NCI-H1092 (cell line): ENCODE measurements at places on chromosomes 5 and 9.

DNA sequence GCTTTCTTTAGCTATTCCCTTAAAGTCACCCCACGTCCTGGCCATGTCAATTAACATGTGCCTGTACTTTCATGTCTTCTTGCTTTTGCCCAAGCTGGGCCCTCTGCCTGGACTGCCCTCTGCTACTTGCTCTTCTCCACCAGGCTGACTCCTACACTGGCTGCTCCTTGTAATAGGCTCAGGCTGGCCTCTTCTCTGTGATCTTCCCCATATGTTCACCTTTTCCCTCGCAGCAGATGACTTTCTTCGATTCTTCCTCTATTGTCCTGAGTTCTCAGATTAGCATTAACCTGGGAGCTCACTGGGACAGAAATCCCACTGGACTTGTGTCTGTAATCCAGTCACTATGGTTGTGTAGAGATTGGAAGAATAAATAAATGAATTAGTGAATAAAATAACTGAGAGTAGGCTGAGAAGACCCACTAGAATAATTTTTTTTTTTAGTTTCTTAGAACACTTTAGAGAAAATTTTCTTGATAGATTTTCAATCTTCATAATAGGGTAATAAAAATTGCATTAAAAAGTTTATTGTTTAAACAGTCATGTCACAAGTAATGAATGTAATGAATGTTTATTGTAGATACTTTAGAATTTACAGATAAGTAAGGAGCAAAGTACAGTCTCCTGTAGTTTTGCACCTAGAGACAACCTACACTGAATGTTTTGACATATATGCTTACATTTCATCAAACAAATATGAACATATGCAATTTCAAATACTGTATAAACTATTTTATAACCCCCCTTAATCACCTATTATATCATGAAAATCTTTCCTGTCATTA, 47.4 kb upstream of the TNFSF15 start:
- DNase-seq, result no peak

- no peak for DNase-seq
These were observed 133.6 kb upstream of the GLRA1 start for GRCh38 chr5:152058267-152058666.

GRCh38 chr9:136840877-136841645, 1.2 kb upstream of the AJM1 start:
- peak; percentile 76 for DNase-seq

DNA sequence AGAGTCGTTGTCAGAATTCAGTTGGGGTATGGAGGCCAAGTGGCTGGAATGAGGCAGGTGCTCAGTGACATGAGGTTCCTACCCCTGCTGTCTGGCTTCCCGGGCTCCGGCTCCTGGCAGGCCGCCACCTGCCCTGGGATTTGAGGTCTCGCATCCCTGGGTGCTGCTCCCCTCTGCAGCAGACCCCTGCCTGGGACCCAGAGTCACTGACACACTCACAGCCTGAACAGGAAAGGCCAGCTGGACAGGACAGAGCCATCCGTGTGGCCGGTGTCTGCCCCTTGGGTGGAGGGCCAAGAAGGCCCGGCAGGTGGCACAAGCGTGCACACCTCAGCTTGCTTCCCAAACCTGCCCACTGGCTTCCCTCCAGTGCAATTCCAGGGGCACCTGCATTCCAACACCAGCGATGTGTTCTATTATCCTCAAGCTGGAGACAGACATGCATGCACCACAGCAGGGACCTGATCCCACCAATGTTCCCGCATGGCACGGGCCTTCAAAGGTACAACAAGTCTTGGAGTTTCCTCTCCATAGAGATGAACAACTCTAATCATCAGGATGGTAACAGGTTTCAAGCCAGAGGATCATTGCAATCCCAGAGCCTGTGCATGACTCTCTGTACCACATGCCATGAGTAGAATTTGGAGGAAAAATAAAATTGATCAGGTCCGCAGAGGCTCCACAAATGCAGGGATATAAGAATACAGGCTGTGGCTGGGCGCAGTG, 45.6 kb upstream of the RNF130 start:
- DNase-seq, result no peak

- no peak for DNase-seq
These were observed 57.3 kb upstream of the HSPB3 start for GRCh38 chr5:54398191-54398590.

GRCh38 chr9:38727497-38728001, 7.6 kb upstream of the FAM240B start:
- no peak for DNase-seq

DNA sequence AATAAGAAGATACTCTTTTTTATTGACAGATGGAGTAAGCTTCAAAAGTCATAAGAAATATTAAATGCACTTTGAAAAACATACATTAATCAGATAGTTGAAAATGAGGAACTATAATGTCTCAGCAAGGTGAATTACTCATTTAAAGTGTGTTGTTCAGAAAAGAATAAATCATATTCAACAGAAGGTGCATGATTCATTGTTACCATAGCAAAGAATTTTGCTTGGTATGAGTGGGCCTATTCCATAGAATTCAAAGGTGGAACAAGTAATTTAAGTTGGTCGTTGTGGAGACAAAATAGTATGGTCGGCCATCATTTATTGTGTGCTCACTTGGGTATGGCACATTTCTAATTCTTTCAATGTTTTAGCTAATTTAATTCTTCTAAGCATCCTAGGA, 1920.2 kb upstream of the CDH9 start:
- DNase-seq, result no peak

- DNase-seq, result no peak
These were observed at the start of gene PTPDC1 for GRCh38 chr9:94084314-94084713. Gene PTPDC1, plus strand, starts transcription at chr9:94084464. Its CDS starts 67 bp downstream, at chr9:94084531.

- DNase-seq, result no peak
These were observed 126.2 kb upstream of the DMRT1 start for GRCh38 chr9:715300-715699.

DNA sequence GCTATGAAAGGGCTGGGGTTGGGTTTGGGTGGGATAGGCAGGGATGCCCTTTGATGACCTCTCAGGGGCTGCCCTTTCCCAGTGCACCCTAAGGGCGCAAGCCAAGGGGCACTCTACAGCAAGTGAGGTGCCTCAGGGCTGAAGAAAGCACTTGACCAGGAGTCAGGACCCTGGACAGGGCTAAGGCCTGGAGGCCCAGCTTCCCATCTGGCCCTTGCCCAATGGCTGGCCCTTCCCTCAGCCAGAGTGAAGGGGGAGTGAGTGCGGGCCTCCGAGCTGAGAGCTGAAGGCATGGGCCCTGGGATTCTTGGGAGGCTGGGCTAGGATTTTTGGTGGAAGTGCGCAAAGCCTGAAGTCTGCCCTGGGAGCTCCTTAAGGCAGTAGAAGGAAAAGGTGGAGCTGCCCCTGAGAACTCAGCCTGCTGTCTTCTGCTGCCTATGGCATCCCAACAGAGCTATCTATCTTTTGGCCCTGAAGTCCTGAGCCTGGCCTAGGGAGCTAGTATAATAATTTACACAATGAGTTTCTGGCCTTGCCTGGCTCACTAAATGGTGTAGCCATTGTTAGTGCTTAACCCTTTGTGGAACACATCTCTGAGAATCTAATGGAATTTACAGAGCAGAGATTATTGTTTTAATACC, 16.4 kb downstream of the JADE2 start:
- DNase-seq, result no peak
